ENCODE measurements at places on chromosomes 12 and 14. TPM values are rescaled to one million over a fixed set of nuclear protein-coding genes. Genes with fewer than 3 reads are reported as not detected.

The KIF21A gene
- total RNA-seq, result 1.3 TPM

DNA sequence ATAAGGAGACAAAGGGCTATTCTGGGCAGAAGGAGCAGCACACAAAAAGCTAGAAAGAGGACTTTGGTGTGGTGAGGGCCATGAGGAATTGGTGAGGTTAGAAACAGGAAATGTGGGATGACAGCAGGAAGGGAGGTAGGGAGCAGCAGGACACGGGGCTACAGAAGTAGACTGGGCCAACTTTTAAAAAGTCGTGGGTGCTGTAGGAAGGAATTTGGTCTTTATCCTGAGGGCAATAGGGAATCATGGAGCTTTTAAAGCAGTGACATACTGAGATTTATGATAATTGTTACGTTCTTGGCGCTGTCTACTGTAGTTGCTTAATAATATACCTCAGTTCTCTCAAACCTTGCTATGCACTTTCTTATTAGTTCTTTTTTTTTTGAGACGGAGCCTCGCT, 8.2 kb upstream of the CHURC1 start:
- no peak for DNase-seq

GRCh38 chr14:83372271-83372670, 1838.6 kb upstream of the SEL1L start:
- no peak for DNase-seq

- no peak for DNase-seq
Observed at GRCh38 chr12:69397978-69398377, 38.4 kb downstream of the YEATS4 start.

DNA sequence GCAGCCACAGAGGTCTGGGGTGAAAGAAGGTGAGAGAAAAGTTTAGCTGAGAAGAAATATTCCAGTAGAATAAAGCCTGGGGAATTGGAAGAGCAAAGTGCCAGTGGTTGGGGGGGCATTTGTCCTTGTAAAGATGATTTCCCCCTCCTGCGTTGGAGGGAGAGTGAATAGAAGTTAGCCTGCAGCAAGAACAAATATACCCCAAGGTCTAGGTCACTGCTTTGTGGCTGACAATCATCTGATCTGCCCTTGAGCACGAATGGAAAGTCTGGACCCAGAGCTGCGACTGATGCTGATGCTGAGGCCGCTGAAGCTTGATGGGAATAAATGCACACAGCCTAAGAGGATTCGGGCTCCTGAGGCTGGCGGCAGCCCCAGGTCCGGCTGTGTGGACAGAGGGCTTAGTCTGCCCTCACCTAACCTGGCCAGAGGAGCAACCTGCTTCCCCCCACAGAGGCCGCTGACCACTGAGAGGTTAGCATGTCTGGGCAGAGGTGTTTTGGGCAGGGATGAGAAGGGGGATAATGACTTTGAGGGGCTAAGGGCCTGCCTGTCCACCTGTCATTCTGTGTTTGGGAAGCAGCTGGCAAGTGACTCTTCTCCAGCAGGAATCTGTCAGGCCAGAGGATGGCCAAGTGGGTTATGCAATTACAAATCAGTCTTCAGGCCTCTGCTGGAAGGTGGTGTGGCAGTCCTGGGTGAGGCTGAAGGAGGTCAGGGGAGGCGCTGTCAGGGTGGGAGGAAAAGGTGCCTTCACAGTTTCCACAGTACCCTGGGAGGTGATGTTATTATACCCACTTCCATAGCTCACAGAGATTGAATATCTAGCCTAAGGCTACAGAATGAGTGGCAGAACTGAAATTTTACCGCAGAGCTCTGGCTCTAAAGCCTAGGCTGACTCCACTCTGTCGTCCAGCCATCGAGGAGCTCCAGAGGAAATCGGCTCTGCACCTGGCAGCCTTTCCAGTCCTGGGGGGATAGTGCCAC, 11.7 kb downstream of the TUBA1C start:
- DNase-seq, result no peak

DNA sequence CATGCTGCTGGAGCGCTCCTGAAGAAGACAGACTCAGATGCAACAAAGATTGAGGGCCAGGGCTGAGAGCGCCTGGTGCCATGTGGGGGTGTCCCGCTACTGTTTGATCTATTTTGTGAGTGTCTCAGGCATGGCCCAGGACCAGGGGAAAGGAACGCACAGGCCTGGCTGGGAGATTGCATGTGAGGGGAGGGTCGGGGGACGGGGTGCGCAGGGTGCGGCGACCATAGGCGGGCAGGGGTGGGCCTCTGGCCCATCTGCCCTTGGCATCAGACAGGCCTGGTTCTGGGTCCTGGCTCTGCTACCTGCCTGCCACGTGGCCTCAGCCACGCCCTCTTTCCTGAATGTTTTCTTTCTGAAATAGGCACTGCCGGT, 47.5 kb downstream of the BEGAIN start:
- no peak for DNase-seq

Measured in hematopoietic multipotent progenitor cell (in vitro differentiated cells).